Stimulated activated CD4-positive, alpha-beta T cell treated with anti-CD3 and anti-CD28 coated beads, Interleukin-12 subunit alpha, Interleukin-12 subunit beta, amount 100 ng/mL, for 48 hours (primary cell): ENCODE measurements at places on chromosomes 11 and 22.

GRCh38 chr22:20242393-20243175 is 25.5 kb downstream of the RTN4R start:
- no peak for DNase-seq

- no peak for DNase-seq
Observed at GRCh38 chr11:95487391-95487790, 256.4 kb upstream of the SESN3 start.

DNA sequence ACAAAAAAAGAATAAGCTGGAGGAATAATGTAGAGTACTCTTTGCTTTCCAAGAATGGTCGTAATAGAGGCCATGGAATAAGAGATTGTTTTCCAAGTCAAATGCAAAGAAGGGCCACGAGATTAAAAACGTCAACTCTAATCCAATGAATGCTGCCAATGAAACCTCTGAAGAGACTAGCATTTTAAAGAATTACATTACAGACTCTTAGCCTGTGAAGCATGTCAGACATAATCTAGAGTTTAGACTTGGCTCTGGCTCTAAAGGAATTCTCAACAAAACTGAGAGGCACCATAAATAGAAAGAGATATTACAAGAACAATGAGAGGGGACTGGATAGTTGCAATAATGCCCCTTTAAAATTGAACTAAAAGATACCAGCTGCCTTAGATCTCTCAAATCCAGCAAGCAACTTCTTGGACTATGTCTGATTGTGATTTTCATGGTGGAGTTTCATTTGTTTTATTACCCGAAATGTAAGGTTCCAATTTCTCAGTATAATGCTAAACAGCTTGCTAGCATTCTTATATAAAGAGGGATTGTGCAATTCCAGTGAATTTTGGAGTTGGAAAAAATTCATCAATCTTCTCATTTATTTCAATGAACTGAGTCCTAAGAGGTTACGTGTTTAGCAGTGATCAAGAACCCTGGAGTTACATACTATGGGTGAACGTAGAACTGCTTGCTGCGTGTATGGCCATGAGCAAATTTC is 5.6 kb downstream of the ETS1 start:
- no peak for DNase-seq

GRCh38 chr22:30445438-30446145 is 20.0 kb downstream of the MTFP1 start:
- no peak for DNase-seq

DNA sequence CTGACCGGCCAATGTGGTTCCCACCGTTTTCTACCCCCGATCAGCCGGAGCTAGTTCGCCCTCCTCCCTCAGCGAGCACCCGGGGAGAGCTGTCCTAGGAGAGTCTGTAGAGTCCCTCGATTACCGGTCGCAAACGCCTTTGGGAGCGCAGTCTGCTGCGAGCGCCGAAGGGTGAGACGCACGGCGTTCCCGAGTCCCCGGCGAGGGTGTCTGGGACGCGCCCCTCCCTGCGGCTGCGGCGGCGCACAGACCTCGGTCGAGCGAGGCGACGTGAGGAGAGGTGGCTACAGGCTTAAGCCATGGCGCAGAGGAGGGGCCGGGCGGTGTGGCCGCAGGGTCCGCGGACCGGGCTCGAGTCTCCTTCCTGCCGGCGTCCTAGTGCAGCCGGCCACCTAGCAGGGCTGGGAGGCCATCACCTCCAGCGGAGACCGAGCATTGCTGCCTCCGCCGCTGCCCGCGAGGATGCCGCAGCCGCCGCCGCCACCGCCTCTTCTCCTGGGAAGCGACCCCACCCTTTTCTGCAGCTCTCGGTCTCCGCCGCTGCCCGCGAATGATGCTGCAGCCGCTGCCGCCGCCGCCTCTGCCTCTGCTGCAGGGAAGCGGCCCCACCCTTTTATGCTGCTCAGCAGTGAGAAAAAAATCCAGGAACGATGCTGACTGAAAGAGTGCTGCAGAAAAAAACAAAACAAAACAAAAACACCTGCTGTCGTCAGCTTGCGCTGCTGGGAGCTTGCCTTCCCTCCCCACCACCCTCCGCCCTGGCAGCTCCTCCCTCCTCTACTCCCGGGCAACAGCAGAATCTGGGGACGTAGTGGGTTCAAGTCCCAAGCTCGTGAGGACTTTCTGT is at the start of gene MAP6:
MAP6 (minus strand) TSS at position 588 of the 847 bp plus-strand sequence. CDS start 669 bp downstream, outside the sequence.
- DNase-seq = no peak

GRCh38 chr11:16082095-16083055 is 274.0 kb downstream of the SOX6 start:
- DNase-seq = no peak

GRCh38 chr11:111582163-111582562 is 20.1 kb upstream of the SIK2 start:
- DNase-seq = no peak

GRCh38 chr11:60657888-60658287 is 41.5 kb upstream of the MS4A8 start:
- DNase-seq = no peak

GRCh38 chr11:66022401-66023185 is 3.7 kb downstream of the CATSPER1 start:
- DNase-seq = peak; percentile 61

GRCh38 chr11:86196085-86196696 is 48.4 kb upstream of the EED start:
- DNase-seq = no peak

DNA sequence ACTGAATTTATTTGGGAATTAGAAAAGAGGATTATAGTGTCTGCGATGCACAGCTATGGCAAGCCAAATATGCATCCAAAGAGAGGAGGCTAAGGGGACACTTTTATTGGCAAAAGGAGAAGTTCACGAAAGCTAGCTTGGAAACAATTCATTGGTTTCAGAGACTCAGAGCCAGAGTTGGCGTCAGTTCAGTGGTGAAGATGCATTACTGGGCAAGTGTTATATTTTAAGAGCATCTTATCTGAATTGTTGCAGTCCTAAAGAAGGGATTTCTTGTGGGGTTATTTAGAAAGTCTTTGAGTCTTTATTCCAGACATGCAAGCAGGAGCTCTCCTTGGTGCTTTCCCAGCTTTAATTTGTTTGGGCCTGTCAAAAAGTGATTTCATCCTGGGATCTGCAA is 15.0 kb downstream of the CLDN5 start:
- DNase-seq = no peak
